Femur (tissue), 1 donor: ENCODE measurements at places on chromosomes 2 and 18.
A peak's percentile ranks its signal among the peaks of the same experiment; 100 is the strongest.

GRCh38 chr18:28831908-28832307 lies 655.0 kb upstream of the CDH2 start:
- DNase-seq, result no peak

- DNase-seq, result no peak
Measured at GRCh38 chr2:238053191-238053776, 7.5 kb upstream of the SCLY start.

DNA sequence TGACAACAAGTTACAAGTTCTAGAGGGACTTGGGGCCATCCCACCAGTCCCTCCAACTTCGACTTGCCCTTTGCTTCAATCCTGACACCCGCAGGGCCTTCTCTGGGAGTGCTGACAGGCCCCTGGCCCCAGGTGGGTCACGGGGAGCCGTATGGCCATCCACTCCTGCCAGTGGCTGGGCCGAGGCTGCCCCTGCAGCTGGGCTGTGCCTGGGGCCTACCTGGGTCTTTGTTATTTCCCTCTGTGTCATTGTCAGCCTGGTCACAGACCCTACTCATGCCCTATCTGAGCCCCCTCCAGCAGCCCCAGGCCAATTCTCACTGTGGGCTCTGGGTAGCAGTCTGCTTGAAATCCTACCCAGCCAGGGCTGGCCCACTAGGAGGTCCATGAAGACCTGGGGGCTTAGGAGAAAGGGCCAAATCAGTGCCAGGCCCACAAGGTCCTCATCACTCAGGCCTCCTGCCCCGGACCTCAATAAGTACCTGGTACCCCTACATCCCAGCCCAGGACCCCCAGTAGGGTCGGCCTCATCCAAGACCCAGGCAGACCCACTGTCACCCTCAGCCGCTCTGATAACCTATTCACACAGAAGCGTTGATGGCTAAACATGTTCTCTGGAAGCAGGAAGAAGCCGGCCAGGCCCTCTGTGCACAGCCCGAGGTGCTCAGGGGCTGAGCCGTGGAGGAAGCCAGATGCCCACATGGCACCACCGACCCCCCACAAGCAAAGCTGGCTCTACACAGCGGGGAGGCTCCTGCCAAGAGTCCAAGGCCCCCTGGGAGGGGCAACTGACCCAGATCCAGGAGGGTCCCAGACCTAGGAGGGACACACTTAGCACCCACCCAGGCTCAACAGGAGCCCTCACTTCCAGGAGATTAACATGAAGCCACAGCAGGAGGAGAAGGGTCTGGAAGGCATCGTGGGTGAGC lies 57.7 kb downstream of the BIN1 start:
- peak; percentile 41 for DNase-seq

DNA sequence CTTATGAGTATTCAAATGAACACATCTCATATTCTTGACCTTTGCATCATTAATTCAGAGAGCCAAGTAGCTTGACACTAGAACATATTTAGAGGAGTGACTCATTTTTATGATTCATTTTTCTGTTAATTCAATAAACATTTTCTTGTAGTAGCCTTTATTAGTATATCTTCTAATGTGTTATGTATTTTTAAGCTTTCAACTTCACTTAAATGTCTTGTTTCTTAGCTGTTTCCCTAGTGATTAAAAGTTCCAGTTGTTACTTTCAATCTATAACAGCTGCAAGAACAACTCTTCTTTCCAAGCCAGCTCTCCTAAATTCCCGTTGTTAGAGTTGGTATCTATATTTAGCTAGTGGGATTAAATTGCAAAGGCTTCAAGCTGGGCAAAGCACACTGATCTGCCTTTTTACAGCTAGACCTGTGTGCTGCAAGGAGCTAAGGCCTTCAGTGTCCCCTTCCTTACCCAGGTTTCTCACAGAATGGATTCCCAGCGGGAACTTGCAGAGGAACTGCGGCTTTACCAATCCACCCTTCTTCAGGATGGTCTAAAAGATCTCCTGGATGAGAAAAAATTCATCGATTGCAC lies at the start of gene KLHL41:
Gene KLHL41 (plus strand): TSS at position 405 of the 588 bp plus-strand sequence. CDS start 77 bp downstream, at position 482.
- DNase-seq, result peak; percentile 49

- no peak for DNase-seq
Measured at GRCh38 chr2:79327460-79327859, 167.9 kb upstream of the REG3A start.

- DNase-seq, result no peak
Measured at GRCh38 chr2:241061275-241061674, 40.8 kb downstream of the MTERF4 start.

DNA sequence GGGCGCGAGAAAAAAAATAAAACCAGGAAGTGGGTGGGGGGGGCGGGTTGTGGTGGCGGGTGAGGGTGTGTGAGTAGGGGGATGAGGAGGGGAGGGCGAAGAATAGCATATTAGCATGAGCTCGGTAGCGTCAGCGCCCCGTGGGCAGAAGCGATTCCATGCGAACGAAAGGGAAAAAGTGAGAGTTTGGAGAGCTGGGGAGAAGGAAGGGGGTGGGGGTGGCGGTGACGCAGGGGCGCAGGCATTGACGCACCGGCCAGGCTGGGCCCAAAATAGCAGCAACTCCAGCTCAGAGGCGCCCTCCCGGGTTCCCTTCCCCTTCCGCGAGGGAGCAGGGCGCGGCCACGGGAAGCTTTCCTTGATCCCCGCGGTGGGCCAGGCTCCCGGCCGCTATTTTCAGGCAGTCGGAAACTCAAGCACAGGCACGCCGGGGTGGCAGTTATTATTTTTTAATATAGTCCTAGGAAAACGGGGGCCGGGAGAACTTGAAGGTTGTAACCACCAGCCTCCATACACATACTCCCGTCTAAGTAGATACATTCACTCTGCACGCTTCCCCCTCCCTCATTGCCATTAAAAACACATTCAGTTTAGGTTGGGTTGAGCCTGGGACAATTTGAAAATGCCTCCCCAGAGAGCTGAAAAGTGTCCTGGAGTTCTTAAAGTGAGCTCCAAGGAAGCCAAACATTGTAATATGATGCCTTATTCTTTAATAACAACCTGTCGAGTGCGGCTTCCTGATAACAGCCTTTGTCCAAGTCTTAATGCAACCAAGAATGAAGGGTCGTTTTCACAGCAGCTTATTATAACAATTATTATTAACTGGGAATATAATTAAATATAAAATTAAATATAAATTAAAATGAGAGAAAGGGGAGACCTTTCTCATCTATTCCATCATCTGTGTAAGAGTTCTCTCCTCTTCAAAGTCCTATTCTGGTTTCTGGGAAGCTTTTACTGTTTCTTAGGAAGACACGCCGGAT lies 2.3 kb upstream of the NR4A2 start:
- peak; percentile 95 for DNase-seq

DNA sequence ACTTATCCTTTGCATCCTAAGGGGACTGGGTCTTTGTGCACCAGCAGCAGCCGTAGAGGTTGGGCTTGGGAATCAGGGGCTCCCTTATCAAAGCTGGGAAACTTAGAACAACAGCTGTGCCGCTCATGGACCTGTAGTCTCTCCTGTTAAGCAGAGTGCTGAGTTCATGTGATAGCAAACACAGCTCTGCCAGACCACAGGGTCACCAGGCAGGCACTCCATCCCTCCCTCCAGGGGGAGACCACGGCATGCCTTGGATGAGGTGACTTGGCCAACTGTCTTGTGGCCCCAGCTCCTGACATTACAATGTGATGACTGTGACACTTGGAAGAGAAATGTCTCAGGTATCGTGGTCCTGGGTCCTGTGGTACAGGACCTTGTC lies 60.0 kb downstream of the DGKD start:
- no peak for DNase-seq

DNA sequence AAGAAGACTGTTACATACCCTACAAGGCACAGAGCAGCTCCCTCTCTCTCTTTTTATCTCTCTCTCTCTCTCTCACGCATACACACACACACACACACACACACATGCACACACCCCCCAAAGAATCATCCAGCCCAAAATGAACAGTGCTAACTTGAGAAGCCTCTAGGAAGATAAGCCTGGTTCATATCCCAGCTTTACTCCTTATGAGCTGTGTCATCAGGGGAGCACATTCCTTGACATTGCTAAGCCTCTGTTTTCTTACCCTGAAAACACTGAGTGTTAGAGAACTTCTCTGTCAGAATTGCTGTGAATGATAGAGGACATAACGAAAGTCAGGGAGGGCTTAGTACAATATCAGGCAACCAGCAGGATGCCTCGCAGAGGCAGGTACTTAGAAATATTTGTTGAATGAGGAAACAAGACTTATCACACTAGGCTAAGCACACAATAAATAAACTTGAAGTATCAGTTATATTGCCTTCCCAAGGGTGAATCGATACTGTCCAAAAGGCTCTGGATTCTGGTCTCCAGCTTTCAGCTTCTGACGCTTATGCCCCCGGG lies 725.6 kb upstream of the ID2 start:
- DNase-seq, result no peak

DNA sequence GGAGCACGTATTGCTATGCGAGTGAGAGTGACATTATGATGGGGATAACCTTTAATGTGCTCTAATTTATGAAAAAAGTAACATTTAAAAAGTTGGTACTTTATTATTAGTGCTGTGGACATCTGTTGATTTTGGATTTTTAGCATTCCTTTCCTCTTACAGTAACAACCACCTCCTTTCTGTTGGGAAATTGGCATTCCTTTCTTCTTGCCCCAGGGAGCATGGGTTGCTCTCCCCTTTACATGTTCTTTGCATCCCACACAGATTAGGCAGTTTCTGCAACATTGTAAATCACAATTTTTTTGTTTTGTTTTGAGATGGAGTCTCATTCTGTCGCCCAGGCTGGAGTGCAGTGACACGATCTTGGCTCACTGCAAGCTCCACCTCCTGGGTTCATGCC lies 300.2 kb downstream of the LPIN1 start:
- DNase-seq, result no peak

DNA sequence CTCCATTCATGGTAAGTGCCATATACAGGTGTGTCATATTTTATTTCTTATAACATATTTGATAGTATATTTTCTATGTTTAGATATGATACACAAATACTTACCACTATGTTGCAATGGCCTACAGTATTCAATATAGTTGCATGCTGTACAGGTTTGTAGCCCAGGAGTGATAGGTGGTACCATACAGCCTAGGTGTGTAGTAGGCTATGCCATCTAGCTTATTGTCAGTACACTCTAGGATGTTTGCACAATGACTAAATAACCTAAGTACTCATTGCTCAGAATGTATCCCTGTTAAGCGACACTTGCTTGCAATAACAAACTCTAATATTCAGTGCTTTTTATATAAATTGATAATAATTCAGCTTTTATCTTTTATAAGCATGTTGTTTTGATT lies 563.1 kb upstream of the LINC00305 start:
- DNase-seq, result no peak

- DNase-seq, result no peak
Measured at GRCh38 chr2:168961450-168962229, 60.5 kb downstream of the G6PC2 start.

- DNase-seq, result peak; percentile 39
Measured at GRCh38 chr18:45370255-45371010, 244.8 kb upstream of the SLC14A2 start.

DNA sequence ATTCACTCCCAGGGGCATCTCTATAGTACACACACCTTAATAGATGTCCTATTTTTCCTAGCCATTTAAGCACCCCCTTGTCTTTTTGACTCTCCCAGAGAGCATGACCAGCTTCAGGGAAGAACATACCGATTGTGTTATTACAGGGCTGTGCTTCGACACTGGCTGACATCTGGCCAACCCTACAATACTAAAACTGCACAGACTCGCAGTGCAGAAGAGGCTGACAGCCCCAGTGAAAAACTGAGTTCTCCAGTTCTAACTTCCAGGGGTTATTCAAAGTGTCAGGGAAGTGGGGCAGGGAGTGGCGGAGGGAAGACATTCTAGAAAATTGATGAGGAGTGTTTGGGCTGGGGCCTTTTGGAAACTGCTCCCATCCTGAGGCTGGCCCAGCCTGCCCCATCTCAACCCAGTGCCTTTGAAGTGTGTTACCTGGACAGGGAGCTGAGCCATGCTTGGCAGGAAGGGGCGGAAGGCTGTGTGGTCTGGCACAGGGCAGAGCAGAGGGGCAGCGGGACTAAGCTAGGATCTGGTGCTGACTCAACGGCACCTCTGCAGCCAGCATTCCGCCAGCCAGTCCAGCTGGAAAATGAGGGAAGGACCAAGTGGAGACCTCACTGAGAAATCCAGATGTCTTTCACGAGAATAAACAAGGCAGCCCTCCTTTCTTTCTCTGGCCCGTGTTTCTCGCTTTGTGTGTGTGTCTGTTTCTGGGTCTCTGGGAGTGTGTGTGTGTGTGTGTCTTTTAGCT lies 15.4 kb upstream of the IGFBP5 start:
- peak; percentile 92 for DNase-seq
